ENCODE measurements at places on chromosomes 16 and 17.

DNA sequence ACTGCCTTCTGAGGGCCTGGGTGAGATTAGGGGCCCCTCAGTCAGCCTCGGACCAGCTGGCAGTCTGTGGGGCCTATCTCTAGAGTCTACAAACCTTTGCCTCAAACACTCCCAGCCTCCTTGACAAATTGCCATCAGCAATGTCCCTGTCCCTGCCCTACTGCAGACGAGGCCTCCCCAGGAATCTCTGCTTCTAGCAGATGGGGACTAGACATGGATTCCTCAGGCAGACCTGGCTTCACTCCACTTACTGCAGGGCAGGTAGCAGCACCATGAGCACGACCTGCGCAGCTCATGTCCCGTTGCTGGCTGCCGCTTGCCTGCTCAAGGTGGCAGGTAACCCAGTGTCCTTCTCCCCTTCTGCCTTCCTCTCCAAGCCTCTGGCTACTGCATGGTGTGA, 49.1 kb downstream of the PLD6 start:
- DNase-seq: no peak

GRCh38 chr17:33696102-33696501, 403.0 kb upstream of the ASIC2 start:
- DNase-seq: no peak

GRCh38 chr16:5895976-5896375, 798.4 kb upstream of the EEF2KMT start:
- DNase-seq: no peak

DNA sequence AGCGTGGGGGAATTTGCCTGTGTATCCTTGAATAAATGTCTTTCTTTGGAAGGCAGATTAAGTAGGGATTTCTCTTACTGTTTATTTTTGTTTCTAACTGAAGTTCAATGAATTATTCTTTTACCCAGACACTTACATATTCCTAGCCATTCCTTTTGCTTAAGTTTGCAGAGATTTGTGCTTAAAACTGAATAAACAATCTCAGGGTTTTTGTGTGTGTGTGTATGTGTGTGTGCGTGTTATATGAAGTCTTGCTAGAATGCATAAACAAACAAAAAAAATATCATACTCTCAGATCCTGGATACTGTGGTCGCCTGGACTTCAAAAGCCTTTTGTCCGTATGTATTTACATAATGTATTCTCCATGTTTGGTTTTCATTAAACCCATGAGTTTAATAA, 672.8 kb downstream of the MAF start:
- DNase-seq: no peak

GRCh38 chr16:85762970-85763369, 12.1 kb upstream of the C16orf74 start:
- DNase-seq: peak; percentile 75

DNA sequence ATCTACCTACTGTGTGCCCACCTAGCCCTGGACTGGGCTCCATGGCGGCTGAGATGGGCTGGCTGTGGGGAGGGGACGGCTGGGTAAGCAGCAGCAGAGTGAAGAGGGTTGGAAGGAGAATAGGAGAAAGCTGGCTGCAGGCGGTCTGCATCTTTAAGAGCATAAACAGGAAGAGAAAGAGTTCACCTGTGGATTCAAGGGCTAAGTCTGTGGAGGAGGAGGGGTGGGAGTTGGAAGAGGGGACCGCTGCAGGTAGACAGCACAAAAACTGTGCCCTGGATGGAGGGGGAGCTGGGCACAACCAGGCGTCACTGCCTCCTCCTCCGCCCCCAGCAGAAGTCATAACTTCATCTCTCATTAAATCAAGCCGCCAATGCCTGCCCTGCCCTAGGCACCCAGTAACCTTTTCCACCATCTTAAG, 677 bp downstream of the SLC13A2 start:
- no peak for DNase-seq

DNA sequence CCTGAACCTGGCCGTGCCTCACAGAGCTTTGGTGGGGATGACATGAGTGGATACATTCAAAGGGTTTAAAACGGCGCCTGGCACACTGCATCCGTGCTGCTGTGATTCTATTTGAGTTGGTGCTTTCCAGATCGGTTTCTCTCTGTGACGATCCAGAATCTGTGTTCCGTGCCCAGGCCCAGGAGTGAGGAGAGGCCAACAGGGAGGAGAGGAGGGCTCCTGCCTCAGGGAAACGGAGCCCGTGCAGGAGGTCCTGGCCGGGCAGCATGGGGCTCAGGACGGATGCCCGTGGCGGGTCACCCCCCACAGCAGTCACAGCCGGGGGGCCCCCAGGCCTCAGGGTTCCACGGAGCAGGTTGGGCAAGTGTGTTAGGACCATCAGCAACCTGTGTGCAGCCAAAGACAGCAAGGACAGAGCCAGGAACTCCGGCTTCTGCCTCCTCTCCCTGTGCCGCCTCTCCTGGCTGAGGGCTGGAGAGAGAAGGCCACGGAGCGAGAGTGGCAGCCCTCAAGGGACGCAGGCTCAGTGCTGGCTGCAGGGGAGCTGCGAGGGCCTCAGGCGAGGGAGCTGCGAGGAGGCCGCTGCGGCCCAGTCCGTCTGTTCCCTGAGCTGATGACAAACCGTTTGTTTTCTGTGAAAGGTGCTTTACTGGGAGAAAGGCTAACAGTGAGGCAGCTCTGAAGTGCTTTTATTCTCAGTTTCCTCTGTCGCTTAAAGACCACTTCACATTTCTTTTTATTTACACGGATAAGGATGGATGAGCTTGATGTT, 99.3 kb downstream of the METRNL start:
- peak; percentile 60 for DNase-seq

GRCh38 chr17:57913575-57914272, 41.5 kb downstream of the CUEDC1 start:
- DNase-seq: no peak

GRCh38 chr17:7261379-7262191, 693 bp downstream of the CLDN7 start:
- DNase-seq: peak; percentile 87

DNA sequence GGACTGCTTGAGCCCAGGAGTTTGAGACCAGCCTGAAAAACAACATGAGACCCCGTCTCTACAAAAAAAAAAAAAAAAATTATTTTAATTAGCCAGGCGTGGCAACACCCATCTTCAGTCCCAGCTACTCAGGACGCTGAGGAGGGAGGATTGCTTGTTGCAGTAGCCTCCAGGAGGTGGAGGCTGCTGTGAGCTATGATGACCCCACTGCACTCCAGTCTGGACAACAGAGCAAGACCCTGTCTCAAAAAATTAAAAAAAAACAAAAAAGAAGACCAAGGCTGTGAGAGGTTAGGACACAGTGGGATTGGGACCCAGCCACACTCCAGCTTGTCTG, 1.3 kb upstream of the SNAI3 start:
- DNase-seq: no peak

GRCh38 chr17:3482852-3483251, 7.1 kb downstream of the ASPA start:
- no peak for DNase-seq

GRCh38 chr16:87538594-87538993, 45.8 kb upstream of the ZCCHC14 start:
- no peak for DNase-seq

- DNase-seq: peak; percentile 6
Measured at GRCh38 chr16:18969855-18970240, 13.9 kb upstream of the TMC7 start.

DNA sequence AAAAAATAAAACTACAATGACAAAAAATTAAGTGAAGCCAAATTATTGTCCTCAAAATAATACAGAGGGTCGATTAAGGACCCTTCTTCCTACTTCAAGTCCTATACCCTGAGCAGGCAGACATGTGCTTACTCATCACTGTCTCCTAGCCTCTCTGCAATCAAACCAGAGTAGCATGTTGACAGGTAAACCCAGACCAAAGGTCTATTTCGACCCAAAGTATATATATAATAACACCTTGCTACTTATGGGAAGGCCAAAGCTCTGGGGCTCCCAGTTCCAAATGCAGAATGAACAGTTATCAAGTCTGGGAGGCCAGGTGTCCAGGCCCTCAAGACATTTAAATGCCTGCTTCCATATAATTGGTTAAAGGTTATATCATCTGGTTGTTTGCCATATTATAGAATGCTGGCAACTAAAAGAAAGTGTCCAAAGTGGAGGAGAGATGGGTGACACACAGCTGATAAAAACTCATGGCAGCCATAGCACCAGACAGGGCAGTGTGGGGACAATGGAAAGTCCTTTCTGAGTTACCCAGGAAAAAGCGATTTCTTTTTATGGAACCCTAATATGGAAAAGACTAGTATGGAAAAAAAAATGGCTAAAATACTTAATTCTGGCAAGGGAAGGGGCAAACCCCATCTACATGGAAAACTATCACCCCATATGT, 53.6 kb downstream of the N4BP1 start:
- no peak for DNase-seq

DNA sequence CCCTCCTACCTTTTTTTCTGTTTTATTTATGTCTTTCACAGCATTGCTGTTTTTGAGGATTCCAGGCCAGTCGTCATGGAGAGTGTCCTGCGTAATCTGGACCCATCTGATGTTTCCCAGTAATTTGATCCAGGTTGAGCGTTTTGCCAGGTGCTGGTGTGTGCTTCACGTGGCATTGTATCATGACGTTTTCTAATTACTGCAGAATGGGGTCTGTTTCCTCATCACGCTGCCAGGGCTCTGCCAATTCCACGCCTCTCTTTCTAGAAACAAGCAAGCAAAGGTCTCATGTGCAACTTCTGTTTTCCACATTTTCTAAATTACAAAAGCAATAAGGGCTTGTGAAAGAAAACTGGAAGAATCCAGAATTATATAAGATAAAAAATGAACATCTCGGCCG, 28.3 kb upstream of the BHLHA9 start:
- DNase-seq: no peak

DNA sequence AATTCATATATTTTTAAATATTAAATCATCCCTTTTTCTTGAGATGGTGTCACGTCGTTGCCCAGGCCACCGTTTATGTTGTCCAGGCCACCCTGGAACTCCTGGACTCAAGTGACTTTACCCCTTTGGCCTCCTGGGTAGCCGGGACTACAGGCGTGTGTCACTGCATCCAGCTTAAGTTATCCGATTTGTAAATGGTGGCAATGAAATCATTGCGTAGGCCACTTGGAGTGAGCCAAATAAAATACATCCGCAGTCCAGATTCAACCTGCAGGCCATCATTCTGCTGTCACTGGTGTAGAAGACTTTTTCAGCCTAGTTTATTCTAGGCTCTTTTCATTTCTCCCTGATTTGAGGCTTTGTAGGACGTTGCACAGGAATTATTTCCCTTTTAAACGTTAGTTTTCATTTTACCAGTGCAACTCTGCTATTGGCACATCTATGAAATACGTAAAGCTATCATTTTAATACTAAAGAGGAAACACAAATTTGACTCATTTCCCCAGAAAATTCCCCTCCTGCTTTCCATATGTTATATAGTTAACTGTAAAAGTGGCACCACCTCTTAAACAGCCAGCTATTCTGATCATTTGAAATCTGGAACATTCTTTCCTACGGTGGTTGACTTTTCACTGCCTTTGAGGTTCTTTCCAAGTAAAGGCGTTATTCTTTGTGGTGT, 449.8 kb downstream of the MAF start:
- DNase-seq: no peak

DNA sequence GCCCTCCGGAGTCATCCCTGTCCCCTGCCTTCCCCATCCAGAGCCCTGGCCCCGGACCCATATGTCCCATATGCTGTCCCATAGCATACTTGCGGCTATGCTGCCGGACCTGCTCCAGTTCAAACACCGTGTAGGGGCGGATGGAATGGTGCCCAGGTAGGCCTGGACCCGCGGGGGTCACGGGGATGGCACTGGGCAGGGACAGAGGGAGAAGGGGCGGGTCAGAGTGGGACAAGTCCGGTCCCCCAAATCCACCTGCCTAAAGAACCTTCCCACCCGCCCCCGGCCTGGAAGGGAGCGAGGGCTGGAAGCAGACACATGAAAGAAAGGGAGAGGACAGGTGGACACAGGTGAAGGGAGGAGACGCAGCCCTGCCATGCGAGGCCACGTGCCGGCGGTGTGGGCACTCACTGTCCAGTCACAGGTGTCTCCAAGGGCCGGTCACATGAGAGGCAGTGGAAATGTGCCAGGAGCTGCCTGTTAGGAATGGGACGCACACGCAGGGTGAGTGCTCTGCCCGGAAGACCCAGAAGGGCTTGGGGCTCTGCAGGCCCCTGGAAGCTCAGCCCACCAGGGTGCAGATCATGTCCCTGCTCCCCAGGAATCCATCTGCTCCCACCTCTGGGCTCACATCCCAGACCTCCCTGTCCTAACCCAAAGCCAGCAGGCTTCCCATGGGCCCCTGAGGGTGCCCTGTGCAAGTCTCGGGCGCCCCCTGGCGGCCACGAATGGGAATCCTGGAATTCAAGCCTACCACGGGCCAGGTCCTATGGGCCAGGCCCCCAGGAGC, 14.0 kb downstream of the UBALD2 start:
- DNase-seq: peak; percentile 97

- DNase-seq: peak; percentile 80
Measured at GRCh38 chr17:978103-979093, 1.2 kb downstream of the NXN start.

DNA sequence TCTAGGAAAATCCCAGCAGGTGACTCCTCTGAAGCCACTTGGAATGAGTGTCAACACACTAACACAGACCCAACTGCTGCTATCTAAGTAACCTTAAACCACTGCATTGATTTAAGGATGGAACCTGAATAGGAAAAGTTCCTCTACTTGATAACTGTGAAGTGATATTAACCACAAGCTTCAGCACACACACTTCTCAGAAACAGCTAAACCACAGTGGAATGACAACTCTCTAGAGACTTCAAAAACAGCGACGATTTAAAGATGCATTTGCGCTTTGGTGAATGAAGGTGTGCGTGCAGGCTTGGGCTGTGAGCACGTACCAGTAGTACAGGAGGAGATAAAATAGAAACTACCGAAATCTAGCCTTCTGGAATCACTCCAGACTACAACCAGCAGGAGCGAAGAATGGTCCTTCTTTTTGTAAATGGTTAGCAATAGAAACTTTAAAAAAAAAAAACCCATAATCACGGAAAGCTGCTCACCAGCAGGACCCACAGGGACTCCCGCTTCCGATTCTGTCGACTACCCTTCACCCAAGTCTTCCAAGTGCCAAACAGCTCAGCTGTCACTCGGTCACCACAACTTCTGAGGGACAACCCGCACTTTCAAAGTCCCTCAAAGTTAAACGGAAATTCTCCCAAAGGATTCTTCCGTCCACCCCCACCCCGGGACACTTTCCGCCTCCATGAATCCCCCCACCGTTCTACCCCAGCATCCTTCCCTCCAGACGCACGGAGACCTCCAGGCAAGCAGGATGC, 137.7 kb upstream of the CORO6 start:
- DNase-seq: no peak

- peak; percentile 80 for DNase-seq
Measured at GRCh38 chr17:49694847-49695697, 12.7 kb downstream of the SLC35B1 start.

GRCh38 chr17:1005361-1005946, 8.5 kb downstream of the TIMM22 start:
- DNase-seq: peak; percentile 78

Data from spleen (tissue), 13 donors.